ENCODE measurements at places on chromosomes 7 and 10.

DNA sequence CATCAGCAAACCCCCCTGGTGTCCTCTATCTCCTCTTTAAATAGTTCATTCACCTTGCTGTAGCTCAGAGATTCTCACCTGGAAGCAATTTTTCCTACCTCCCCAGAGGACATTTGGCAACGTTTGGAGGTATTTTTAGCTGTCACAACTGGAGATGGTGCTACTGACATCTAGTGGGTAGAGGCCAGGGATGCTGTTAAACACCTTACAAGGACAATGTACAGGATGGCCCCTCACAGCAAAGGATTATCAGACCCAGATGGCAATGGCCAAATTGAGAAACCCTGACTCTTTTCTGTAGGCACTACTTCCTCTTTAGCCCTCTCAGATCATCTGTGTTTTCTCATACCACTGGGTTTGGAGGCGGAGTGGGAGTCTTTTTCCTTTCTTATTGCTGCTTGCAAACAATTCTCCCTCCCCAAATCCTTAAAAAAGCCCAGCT, 13.2 kb upstream of the TRA2A start:
- peak; percentile 70 for DNase-seq

DNA sequence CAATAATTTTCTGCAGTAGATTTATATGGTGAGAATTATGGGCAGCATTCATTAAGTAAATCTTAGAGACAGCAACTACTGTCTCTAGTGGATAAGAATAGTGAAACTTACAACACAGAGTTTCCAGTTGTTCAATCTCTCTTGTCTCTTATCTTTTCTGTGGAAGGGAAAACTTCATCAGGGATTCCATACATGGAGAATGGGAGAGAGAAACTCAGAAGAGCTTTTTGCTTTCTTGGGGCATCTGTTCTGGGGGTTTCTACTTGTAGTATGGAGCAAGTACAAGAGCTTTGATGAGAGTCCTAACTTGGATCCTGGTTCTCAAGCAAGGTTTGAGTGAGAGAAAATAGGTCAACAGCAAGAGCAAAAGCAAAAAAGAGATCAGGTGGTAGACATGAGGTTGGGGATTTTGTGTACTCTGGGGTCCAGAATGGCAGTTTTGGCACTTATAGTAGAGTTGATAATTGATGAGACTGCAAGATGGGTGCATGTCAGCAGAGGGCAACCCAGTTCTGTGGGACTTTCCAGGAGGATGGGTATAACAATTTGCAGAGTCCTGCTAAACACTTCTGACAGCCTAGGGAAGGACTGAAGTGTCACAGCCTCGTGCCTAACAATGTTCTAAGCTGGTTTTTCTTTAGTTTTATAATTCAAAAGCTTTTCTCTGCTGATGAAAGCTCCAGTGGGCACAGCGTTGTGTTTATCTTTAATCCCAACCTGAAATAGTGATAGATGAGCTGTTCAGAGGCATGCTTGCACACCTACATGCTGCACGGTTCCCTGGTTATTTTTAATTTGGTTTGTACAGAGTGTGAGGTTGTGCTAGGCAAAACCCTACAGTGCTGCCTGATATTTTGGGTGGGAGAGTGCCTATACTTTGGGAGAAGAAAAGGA, 32.0 kb upstream of the STRIP2 start:
- peak; percentile 68 for DNase-seq

DNA sequence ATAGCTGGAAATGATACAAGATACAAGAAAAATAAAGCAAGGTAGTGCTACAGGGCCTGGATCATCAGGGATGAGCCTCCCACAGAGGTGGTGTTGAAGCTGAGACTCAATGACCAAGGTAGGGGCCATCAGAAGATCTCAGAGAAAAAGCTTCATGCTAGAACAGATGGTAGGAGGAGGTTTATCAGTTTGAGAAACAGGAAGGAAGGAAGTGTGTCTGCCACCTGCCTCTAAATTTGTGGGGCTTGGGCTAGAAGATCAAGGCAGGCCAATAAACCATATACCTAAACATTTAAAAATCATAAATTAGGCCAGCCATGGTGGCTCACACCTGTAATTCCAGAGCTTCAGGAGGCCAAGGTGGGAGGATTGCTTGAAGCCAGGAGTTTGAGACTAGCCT, 410.8 kb upstream of the PRKCQ start:
- DNase-seq, result peak; percentile 58

- DNase-seq, result peak; percentile 81
Measured at GRCh38 chr10:26438534-26439341, 597 bp downstream of the APBB1IP start.

GRCh38 chr10:93754761-93755160, 3.0 kb upstream of the LGI1 start:
- DNase-seq, result no peak

DNA sequence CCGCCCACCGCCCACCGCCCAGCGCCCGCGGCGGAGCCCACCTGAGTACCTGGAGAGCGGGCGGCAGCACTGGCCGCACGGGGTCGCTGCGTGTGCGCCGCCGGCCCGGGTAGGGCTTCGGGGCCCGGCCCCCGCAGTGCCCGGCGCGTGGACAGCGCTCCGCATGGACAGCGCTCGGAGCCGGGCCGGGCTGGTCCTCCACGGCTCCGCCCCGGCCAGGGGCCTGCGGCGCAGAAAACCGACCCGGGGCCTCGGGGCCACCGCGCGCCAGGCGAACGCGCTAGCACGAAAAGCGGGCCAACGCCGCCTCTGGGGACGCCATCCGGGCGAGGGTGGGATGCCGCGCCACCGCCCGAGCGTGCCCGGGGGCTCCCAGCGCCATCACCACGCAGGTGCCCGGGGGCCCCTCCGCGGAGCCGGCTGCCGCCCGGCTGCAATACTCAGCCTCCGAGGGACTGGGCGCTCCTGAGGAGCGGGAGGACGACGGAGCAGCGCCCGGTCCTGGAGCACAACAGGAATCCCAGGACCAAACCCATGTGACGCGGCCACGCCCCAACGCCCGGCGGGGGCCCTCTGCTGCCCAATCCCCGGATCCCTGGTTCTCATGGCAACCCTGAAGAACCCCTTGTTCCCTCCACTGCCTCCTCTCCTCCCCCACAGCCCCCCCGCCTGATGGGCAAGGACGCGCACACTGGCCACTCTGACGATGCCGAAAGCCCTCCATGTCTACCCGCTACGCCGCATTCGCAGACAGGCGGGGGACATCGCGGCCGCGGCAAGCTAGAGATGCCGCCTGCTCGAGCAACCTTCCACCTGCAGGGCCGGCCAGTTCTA, at the start of gene GRB10:
GRB10 (minus strand) TSS at position 522 of the 834 bp plus-strand sequence. CDS start 50,574 bp downstream, outside the sequence.
- peak; percentile 38 for DNase-seq

- no peak for DNase-seq
Measured at GRCh38 chr7:106623853-106624252, 37.1 kb downstream of the CCDC71L start.

GRCh38 chr7:76278540-76278939, 23.9 kb upstream of the HSPB1 start:
- DNase-seq, result peak; percentile 34

- DNase-seq, result no peak
Measured at GRCh38 chr10:58356756-58357155, 21.9 kb downstream of the UBE2D1 start.

- peak; percentile 73 for DNase-seq
Measured at GRCh38 chr10:60943316-60944057, 498 bp downstream of the RHOBTB1 start.

DNA sequence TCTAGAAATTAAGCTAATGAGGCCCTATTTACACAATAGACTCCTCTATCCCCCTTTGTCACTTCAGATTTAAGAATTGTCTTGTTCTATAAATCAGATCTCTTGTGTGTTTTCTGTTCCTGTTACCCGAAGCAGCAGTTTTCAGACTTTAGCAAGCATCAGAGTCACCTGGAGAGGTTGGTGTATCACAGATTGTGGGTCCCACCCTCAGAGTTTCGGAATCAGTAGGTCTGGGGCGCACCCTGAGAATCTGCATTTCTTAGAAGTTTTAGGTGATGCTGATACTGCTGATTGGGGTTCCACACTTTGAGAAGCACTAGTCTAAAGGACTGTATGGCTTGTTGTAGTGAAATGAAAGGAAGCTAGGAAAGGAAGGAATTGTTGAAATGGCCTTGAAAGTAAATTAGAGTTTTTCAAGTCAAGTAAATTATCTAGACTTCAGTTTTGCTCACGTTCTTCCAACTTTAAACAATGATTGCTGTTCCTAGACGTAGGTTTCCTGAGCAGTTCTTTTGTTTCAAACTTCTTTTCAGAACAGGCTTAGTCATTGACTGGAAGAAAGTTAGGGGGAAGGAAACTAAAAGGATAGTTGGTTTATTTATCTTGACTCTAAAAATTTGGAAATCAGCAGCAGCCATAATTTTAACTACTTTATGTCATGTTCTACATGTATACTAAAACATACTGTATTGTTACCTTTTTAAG, 15.7 kb downstream of the BPGM start:
- no peak for DNase-seq

DNA sequence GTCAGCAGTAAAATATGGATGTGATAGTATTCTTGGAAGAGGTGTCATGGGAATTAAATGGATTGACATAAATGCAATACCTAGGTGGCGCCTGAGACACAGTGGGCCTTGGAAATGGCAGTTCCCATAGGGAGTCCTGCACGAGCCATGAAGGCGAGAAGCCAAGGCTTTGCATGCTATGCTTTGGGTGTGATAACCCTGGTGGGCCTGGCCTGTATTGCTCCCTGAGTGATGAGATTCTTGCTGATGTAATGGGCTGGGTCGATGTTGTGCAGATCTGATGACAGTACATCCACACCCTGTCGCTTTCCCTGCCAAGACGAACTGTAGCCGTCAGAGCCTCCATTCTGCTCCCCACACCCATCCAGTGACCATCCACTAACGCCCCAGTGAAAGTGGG, 46.4 kb downstream of the CREB5 start:
- peak; percentile 21 for DNase-seq

GRCh38 chr10:34723750-34724149, 91.3 kb downstream of the PARD3 start:
- DNase-seq, result peak; percentile 49

- no peak for DNase-seq
Measured at GRCh38 chr7:80729591-80730320, 91.3 kb downstream of the CD36 start.

Data from hematopoietic multipotent progenitor cell treated with erythropoietin and hydrocortisone succinate and interleukin-3 and kit ligand, for 4 days (in vitro differentiated cells).